PC-9 (cell line): ENCODE measurements at places on chromosomes 1 and 21. TPM values are rescaled to one million over a fixed set of nuclear protein-coding genes. Genes with fewer than 3 reads are reported as not detected.

Gene NEGR1
- 0.23 and 0.44 TPM in 2 replicates for total RNA-seq

- no peak for DNase-seq
Observed at GRCh38 chr1:21550866-21551475, 41.7 kb downstream of the ALPL start.

- DNase-seq = no peak
Observed at GRCh38 chr1:182029002-182029378, 32.5 kb downstream of the ZNF648 start.

DNA sequence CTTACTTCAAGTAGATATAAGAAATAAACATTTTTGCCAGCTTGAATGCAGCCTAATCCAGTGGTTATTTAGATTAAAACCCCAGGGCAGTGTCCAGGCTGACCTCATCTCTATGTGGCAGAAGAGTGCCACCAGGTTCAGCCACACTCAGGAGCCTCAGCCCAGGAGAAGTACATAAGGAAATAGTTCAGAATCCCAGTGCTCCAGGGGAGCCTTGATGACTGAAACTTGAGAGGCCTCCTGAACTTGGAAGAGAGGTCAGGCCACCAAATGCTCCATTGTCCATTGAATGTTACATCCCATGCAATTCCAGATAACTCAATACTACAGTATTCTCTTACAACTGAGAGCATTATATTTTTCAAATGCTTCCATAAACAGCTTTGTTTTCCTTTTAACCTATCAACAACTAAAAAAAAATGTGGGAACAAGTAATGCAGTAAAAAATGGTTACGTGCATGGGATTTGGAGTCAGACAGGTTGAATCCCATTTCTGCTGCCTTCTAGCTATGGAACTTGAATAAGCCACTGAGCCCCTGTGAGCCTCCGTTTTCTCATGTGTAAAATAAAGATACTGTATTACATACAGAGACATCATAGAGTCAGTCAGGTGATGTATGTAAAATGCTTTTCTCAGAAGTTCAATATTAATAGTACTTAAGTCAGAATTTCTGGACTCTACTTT is 248.0 kb downstream of the PLPP3 start:
- peak; percentile 47 for DNase-seq

Gene SLC30A2
- not detected in 2 replicates for total RNA-seq

GRCh38 chr1:57131701-57132394 is 166.0 kb upstream of the C8B start:
- DNase-seq = no peak

DNA sequence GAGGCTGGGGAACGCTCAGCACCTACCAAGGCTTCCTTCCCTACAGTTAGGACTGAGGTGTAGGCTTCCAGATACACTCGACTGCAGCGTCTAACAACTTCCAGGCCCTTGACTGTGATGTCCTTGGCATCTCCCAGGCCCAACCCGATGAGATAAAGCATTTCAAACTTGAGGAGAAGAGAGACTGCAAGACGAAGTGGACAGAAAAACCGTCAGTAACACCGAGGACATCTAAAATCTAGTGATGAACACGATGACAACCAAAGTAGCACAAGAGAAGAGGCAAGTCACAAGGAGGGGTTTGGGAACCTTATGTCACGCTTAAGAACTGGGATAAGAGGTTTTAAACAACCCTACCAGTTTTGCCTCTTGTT is 314 bp downstream of the DPH5 start:
- DNase-seq = no peak

Gene GNG4
- 15.5 and 16.3 TPM in 2 replicates for total RNA-seq

DNA sequence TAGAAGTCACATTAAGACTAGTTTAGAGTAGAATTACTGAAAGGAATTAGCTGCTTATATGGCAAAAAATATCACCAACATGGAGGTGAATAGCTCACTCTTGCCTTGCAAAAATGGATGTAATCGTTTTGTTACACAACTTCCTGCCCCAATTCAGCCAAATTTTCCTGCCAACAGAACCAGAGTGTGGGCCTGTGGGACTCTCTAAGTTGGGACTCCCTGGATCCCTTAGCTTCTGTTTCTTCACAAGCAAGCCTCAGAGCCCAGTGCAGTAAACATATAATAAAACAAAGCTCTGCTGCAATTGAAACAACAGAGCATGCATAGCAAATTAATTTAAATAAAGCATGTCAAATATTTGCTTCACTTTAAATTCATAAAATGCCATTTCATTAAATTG is 232.5 kb downstream of the TNR start:
- DNase-seq = no peak
